GM12892 (cell line): ENCODE measurements at places on chromosomes 7 and 10.

DNA sequence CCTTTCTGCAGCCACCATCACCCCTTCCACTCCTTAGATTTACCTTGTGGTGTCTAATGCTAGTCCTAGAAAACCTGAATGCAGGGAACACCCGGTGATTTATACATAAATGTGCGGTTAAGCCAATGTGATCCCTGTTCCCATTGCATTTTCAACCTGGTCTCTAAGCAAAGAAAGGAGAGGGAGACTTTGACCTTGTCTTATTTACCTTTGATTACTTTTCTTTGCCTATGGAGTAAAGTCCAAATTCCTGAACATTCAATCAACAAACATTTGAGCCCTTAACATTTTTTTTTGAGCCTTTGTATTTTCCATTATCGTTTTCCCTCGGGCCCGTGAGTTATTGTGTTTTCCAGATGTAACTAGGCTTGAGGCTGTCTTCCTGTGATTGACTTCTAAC is 233.9 kb downstream of the ZNF248 start:
- no peak for DNase-seq

DNA sequence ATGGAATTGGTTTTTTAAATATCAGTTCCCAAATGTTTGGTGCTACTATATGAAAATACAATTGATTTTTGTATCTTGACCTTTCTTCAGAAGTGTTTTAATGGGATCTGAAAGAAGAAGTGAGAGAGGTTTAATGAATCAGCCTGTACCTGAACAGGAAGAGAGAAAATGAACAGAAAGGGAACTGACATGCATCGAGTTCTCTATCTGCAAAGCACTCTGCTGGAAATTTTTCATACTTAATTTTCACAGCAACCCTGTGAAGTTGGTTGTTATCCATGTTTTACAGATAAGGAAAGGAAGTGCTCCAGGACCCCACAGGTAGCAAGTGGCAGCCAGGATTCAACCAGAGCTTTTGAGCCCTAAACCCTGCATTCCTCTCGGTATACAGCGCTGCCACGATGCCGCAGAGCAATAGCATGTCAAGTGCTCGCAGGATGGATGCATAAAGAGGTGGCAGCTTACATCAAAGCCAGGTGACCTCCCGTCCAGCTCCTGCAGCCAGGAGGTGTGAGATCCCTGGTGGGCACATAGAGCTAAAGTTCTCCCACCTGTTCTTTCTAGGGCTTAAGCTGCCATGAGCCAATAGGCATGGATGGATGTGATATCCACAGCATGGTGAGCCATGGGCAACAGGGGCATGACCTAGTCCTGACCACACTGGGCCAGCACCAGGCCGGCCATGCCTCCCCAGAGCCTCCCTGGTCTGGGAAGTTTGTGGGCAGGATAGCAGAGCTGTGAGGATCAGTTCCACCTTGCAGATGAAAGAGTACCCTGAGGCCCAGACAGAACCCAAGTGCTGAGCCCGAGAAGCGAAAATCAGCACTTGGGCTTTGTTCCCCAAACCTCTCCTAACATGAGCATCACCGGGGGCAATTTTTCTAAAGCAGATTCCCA is 57.2 kb downstream of the CALML3 start:
- DNase-seq: no peak

DNA sequence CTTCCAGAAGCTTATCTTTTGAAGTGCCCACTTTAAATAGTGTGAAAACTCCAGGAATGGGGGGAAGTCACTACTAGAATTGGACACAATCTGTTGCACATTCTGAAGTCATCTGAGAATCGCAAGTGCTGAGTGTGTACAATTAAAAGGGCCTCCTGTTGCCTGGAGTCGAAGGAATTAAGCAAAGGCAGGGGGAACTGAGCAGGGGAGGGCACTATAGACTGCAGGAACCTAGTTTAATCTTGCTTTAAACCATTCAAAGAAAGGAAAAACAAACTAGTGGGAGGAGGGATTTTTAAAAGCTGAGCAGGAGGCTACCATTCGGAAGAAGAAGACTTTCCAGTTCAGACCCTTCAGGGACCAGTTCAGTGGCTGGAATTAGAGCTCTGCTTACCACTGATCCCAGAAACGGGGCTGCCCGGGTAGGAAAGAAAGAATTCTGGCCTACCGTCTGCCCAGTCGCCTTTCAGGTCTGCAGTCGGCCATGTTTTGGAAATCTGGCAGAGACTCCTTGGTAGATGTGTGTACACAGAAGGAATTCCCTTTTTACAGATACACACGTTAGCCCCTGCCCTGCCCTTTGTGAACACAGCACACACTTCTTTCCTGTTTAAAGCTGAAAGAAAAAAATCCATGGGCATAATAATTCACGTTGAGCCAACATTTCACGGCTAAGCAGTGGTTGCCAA is 610.6 kb upstream of the FOXK1 start:
- DNase-seq: no peak

- no peak for DNase-seq
These were observed 40.3 kb downstream of the RGS10 start for GRCh38 chr10:119502209-119502608.

DNA sequence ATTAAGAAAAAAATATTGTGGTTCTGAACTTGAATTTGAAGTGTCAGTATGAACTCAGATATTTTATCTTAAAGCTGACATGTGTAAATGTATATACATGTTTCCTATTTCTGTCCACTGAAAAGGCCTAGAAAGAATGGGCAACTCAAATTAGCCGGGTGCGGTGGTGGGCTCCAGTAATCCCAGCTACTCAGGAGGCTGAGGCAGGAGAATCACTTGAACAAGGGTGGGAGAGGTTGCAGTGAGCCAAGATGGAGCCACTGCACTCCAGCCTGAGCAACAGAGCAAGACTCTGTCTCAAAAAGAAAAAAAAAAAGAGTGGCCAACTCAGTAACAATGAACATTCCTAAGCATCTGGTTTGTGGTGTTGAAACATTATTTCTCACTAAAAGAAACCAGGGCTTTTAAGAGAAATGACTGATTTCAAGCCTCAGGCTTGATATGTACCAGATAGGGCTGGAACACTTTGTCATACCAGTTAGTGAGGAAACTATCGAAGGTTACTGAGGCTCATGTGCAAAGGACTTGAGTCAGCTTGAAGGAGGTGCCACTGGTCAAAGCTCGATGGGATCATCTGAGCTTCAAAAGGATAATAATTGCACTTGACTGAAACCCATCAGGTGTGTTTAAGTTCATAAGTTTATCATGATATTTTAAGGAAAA is 40.5 kb downstream of the AOAH start:
- no peak for DNase-seq

GRCh38 chr7:69898189-69898588 is 299.9 kb downstream of the AUTS2 start:
- no peak for DNase-seq
